ENCODE measurements at places on chromosomes 12 and 14.

DNA sequence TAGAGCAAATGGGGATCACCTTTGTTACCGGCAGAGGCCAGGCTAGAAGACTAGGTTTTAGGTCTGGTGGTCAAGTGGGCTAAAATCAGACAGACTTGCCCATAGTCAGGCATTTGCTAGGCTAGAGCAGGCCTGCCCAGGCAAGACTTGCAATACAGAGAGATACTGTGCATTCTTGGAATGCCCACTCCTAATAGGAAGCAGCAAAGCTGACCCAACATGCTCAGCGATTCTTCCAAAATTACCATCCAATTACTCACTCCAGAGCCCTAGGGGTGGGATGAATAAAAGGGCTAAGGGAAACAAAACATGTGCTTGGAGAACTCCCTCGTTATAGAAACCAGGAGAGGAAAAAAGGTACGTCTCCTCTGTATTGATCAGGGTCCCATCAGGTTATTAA is 187.8 kb upstream of the AMIGO2 start:
- no peak for DNase-seq

GRCh38 chr12:93970900-93971688 is 177.3 kb upstream of the PLXNC1 start:
- no peak for DNase-seq

GRCh38 chr14:96056509-96057422 is 17.6 kb downstream of the C14orf132 start:
- DNase-seq, result no peak

- no peak for DNase-seq
Observed at GRCh38 chr14:85519661-85520305, 10.2 kb upstream of the FLRT2 start.

DNA sequence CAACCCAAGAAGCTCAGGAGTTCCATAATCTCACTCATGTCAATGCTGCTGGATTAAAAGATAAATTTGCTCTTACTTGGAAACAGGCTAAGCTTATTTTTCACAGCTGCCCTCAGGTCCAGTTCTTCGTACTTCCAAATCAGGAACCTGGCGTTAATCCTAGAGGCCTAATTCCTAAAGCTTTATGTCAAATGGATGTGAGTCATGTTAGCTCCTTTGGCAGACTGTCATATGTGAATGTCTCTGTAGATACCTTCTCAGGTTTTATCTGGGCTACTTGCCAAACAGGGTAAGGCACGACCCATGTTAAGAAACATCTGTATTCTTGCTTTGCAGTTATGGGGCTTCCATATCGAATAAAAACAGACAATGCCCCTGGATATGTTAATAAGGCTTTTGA is 504.6 kb downstream of the ALG10 start:
- no peak for DNase-seq

DNA sequence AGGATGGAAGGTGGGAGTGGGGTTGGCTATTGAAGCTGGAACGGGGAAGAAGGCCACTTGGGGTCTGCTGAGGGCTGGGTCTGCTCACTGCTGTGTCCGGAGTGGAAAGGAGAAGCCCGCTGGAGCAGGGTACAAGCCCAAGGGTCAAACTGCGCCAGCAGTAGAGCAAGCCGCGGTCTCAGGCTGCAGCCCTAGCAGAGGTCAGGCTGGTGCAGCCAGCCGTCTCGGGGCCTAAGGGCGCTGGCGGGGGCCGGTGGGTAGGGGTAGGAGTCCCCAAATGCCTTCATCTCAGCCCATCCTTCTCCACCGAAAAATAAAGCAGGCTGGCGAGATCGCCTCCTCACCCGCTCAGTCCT is 718 bp upstream of the JDP2 start:
- no peak for DNase-seq

DNA sequence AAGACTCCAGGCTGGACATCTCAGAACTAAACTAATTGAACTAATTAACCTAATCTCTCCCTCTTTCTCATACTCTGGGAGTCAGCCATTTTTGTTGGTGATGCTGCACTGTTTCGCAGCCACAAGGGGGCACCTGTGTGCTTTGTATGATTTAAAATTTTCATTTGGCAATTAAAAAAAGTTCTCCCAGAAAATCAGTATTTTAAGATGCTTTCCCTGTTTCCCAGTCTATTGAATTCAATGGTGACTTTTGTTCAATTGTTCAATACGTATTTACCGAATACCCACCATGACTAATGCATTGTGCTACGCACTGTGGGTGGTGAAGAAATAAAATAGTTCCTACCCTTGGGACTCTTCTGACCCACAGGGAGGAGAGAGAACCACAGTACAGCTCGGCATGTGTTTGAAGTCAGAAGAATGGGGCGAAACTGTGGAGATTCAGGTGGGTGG is 63.7 kb downstream of the ZNF664 start:
- DNase-seq, result no peak

GRCh38 chr14:96639550-96639949 is 137.4 kb downstream of the PAPOLA start:
- no peak for DNase-seq

- no peak for DNase-seq
Observed at GRCh38 chr14:60989599-60989998, 8.6 kb downstream of the SLC38A6 start.

GRCh38 chr12:103399986-103400385 is 95.8 kb downstream of the C12orf42 start:
- no peak for DNase-seq

DNA sequence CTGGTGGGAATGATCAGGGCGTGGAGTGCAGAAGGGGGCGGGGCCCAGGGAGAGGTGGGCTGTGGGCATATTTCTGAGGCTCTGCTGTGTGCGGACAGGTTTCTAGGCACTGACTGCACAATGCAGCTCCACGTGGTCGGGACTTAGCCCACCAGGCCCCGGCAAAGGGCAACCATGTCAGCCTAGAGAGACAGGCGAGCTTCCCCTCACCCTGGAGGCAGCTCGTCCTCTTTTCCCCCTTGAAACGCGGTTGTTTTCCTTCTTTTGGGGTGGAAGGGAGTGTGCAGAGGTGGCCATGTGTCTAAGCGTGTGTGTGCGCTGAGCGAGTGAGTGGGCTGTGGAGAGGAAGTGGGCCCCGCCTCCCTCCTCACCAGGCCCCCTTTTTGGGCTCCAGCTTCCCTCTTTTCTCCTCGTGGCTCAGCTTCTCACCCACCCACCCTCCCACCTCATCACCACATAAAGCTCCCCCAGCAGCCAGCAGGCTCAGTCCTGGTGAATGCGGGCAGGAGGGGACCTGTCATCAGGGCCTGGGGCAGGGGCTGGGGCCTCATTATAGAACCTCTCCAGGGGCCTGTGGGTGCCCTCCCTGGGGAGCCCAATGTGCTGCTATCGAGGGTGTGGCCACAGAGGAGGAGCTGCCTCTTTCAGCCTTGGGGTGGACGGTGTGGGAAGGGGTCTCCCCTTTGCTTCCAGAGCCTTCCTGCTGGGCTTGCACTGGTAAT is 22.0 kb downstream of the LRTM2 start:
- DNase-seq, result no peak

DNA sequence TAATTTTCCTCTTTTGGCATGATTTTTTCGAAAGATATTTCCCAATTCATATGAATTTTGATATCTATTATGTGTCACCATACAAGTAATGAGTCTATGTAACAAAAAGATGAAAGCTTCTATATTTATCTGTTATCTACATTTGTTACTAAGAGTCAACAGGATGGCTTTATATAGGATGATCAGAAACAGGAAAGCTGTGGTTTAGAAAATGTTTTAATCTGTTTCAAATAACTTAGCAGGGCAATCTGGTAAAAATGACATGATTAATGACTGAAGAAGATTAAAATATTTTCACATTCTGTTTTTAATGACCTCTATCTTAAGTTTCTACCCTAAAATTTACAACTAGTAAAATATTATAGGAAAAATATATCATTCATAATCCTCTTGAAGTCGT is 105.8 kb downstream of the MSRB3 start:
- DNase-seq, result no peak

DNA sequence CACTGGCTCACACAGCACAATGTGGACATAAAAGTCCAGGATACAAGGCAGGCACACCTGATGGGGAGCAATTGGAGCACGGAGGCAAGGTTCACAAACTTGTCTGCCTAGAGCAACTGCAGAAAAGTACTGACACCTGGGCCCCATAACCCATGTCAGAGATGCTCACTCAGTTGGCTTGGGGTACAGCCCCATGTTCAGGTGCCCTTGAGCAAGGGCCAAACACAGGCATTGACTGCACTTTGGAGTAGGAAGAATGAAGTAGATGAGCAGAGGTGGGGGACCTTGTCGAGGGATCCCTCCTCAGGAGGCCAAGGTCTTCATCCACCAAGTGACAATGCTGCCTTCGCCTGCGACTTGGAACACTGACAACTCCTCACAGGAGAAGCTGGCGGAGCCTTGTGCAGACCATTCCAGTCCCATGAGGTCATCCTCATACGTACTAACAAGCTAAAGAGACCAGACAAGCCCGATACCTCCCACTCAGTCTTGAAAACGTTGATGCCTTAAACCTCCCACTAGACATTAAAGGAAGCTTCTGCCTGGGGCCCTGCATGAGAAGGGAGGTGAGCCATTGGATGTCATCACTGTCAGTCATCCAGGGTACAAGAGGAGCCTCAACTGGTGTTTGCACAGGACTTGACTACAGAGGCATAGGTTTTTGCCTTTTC is 42.5 kb upstream of the C14orf180 start:
- no peak for DNase-seq

- DNase-seq, result no peak
Observed at GRCh38 chr12:131987552-131987951, 37.8 kb downstream of the EP400 start.

DNA sequence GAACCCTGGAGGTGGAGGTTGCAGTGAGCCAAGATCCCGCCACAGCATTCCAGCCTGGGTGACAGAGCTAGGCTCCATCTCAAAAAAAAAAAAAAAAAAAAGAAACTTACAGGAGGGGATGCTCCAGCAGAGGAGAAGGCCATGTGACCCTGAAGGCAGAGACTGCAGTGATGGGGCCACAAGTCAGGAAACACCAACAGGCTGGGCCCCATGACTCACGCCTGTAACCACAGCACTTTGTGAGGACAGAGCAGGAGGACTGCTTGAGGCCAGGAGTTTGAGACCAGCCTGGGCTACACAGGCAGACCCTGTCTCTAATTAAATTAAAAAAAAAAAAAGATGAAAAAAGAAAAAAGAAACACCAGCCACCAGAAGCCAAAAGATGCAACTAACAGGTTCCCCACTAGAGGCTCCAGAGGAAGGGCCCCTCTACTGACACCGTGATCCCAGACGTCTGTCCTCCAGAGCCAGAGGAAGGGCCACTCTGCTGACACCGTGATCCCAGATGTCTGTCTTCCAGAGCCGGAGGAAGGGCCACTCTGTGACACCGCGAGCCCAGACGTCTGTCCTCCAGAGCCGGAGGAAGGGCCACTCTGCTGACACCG is 9.1 kb upstream of the GLT1D1 start:
- DNase-seq, result no peak
